ENCODE measurements at places on chromosomes 1 and 21.

DNA sequence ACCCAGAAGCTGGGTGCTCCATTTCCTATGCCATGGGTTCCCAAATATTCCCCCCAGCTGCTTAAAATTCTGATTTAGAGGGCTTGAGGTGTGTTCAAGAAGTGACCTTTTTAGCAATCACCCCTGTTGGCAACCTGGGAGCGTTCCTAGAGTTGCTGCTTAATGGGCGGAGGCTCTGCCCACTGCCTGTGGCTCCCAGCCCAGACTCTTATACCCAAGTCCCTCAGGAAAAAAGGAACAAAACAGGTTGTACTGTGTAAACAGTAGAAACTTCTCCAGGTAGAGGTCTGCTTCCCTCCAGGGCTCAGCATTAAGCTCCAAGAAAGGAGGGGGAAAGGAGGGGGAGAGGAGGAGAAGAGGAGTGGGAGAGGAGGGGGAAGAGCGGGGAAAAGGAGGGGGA lies 14.6 kb upstream of the TENT5C start:
- no peak for DNase-seq

DNA sequence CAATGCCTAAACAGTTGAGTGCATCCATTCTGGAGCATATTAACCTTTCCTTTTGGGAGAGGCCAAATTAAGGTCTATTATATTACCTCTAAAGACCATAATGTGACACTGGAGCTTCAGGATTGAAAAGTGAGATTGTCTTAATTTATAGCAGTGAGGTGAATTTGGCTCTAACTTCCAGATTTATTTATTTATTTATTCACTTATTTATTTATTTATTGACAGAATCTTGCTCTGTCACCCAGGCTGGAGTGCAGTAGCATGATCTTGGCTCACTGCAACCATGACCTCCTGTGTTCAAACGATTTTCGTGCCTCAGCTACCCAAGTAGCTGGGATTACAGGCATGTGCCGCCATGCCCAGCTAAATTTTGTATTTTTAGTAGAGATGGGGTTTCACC lies 19.1 kb downstream of the ZCCHC17 start:
- no peak for DNase-seq

DNA sequence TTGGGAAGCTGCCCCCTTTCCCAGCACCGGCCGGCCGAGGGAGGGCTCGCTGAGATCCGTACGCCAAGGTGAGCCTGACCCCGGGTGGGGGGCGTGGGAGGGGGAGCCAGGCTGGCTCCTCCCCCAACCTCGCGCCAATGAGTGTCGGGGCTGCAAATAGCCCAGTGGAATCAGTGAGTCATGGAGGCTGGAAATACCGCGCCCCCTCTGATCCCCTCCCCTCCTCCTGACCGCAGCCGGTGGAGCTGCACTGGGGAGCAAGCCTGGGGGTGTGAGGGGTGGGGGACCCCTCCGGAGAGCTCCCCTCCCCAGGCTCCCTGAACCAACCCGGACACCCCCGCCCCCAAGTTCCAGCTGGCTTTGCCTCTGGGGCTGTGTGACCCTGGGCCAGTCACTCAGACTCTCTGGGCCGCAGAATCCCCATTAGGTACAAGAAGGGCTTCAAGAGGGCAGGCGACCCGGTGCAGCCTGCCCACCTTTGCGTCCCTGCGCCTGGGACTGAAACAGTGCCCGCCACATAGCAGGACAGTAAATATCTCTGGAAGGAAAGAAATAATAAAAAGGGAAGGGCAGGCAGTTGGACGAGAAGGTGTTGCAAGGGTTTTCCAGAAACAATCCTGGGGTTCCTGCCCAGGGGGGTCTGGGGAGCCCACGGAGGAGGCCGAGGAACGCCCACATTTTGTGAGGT lies 4.5 kb downstream of the HSPB7 start:
- no peak for DNase-seq

GRCh38 chr1:40762144-40762923 lies 21.3 kb upstream of the KCNQ4 start:
- no peak for DNase-seq

- no peak for DNase-seq
Observed at GRCh38 chr1:238484121-238484520, 593.4 kb upstream of the ZP4 start.

DNA sequence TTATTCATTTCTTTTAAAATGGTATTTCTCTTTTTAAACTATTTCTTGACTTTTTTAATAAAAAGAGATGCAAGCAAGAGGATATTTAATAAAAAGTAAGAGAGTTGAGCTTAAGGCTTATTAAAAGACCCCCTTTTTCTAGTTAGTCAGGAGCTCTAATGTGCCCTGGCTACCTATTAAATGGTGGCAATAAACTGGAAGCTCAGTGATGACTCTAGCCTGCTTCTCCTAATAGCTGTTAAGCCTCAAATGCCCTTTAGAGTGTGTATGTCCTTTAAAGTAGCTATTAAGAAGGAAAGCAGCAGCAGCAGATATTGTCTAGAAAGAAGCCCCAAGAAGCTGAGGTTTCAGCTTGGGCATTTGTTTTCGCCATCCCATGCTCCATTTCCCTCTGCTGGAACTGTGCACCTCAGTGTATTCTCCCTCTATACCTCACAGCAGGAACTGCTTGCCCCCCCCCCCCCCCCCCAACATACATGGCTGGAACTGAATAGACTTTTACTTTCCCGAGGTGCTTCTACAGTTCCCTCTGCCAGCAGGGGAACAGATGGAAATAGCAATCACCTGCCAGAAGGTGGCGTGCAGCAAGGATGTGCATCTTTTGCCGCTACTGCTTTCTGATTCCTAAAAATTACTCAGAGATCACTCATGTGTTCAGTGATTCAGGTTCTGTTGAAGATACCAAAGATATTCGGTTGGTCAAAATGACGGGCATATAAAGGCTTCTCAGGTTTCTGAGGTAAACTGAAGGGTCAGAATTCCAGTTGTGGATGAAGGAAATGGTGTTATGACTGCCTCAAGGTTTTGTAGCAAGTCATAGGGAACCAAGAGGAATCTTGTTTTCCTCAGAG lies 2.5 kb downstream of the RGS4 start:
- DNase-seq: peak; percentile 85

Measured in SK-N-DZ (cell line).